ENCODE measurements at places on chromosomes 6 and 20.

DNA sequence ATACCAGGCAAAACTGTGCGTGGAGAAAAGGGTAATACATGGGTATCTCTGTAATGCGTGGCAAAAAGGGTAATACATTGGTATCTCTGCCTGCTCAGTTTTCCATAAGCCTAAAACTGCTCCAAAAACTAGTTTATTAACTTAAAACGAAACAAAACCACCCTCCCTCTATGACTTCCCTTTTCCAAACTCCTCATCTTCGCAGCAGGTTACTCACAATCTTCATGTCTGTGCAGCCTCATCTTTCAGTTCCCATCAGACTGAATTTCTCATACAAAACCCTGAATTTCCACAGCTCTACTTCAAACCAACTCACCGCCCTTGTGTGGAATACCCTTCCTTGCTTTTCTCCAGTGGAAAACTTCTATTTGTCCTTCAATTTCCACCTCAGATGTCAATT, 199.4 kb downstream of the PHACTR1 start:
- no peak for DNase-seq

GRCh38 chr6:1624851-1625781, 15.4 kb downstream of the FOXC1 start:
- DNase-seq = peak; percentile 80

DNA sequence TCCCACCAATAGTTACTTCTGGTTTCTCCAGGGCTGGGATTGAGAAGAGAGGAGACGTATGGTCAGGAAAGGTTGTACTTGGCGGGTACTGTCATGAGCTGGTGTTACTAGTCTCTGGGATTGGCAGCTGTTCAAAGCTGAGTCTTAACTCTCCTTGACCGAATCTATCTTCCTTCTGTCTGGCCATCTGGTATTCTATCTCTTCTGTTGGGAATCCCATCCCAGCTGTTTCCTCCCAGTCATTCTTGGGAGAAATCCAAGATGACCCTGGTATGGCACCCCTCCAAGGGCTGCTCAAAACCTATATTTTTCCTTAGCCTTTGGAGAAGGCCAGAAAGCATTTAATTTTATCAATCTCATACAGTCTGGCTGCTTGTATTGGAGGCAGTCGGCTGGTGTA, 287.0 kb upstream of the CHD6 start:
- no peak for DNase-seq

DNA sequence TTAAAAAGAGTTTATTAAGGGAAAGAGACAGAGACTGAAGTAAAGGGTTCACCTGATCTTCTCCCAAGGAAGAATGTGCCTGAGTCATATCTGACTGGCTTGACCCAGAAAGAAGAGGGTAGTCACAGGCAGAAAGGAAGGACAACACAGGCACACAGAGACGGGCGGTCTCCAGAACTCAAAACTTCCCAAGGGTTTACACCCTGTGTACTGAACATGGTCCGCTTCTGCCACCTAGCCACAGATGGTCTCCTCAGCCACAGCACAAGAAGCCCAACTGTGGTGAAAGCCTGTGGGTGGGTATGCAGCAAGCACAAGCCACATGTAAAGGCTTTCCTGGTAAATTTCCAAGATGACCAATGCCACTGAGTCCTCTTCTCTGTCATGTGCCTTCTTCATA, 17.2 kb downstream of the UNC5CL start:
- no peak for DNase-seq

GRCh38 chr6:156310701-156311100, 466.5 kb upstream of the ARID1B start:
- DNase-seq = no peak

DNA sequence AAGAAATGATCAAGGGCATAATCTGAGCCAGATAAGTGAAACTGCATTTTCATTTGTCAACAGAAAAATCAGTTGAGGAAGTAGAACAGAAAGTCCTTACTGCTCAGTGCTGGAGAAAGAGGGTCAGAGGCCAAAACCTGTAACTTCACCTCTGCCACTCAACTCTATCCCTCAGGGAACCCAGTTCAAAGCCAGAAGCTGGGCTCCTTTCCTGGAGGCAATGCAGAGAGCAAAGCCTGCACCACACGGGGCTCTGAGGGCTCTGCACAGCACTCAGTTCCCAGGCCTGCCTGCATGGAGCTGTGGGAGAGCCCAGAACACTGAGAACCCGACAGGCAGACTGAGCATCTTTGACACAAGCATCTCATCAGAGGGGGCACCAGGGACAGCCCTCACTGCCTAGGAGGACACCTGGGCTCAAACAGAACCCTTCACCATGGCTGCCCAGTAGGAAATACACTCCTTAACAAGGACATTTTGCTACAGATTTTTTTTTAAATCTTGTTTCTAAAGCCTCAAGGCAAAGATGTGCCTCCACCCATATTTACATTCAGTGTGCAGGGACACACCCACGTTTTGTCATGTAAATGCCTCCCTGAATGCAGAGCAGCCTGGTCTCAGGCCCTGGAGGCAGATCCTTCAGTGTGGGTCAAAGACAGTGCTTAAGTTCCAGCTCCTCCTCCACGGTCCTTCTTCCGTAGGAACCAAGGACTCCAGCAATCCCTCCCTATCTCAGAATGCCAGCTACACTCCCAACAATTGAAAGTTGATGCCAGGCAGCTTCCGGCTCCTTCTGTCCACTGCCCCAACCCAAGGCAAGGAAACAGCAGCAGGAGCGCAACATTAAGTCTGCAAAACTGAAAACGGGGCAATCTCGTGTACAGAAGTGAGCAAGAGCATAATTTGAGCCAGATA, 6.6 kb downstream of the RNASET2 start:
- DNase-seq = no peak

Data from cardiac septum (tissue), 1 donor.